ENCODE measurements at places on chromosomes 4 and X.

DNA sequence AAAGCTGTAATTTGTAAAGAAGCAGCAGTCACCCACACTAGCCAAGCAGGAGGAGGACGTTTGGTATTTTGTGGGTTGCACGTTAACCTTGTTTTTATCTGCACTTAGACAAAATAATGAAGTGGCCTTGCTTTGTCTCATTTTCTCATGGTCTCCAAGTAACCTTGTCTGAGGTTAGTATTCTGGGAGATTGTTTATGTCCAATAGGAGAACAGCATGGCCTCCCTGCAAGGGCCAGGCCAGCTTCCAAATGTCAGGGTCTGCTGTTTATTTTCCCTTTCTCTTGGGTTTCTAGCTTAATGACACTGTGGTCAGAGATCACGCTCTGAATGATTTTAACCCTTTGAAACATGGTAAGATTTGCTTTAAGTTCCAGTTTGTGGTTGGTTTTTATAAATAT, 29.9 kb downstream of the PNMA6E start:
- DNase-seq: no peak

GRCh38 chr4:83563998-83564397, 28.1 kb downstream of the GPAT3 start:
- no peak for DNase-seq

DNA sequence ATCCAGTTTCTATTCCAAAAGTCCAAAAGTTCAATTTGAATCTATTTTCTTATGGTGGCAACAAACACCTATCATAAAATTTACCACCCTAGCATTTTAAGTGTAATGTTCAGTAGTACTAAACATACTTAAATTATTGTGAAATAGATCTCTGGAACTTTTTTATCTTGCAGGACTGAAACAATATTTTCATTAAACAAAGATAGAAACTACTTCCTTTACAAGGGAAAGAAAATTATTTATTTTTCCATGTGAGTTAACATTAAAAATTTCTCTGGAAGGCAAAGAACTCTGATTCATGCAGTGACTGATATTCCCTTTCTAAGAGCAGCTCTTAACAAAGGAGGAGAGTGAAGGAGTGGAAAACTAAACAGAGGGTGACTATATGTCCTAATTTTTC, 40.2 kb downstream of the ADH7 start:
- no peak for DNase-seq

DNA sequence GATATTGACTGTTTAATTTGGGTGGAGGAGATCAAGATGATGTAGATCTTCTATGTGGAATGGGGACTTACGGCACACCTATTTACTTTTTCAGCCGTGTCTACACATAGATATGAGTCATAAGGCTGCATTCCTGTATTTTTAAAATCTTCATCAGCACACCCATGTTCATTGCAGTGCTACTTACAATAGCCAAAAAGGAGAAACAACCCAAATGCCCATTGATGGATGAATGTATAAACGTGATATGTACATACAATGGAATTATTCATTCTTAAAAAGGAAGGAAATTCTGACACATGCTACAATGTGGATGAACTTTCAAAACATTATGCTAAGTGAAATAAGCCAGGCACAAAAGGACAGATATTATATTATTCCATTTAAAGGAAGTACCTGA, 98.6 kb downstream of the AASDH start:
- no peak for DNase-seq

DNA sequence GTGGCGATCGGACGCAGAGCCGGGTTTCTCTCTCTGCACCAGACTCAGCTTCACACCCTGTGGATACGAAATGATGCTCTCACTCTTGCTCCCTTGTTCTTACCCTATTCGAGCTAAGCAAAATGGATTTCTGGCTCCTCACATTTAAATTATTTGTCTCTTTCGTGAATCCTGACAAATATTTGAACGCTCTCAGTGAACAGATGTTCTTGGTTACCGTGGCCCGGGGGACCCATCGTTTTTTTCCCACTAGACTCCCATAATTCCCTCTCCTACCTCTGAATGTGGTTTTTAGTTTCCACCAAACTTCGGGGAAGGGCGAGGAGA, 630 bp downstream of the SMARCA5 start:
- DNase-seq: no peak

DNA sequence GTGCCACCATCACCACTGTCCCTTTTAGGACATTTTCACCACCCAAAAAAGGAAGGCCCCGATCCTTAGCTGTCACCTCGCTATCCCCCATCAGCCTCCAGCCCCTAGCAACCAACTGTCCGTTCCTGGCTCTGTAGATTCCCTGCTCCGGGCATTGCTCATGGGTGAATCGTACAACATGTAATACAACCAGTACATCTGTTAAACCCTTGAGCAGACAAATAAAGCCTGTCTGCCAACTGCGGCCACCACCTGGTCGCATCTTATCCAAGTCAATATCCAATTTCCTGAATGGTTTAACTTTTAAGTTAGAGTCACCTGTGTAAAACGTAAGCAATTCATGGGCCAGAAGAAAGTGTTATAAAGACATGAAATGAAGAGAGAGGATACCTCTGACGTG, 251.9 kb downstream of the AFAP1 start:
- DNase-seq: no peak

- DNase-seq: no peak
Observed at GRCh38 chr4:139943277-139943676, 210.7 kb downstream of the MAML3 start.

DNA sequence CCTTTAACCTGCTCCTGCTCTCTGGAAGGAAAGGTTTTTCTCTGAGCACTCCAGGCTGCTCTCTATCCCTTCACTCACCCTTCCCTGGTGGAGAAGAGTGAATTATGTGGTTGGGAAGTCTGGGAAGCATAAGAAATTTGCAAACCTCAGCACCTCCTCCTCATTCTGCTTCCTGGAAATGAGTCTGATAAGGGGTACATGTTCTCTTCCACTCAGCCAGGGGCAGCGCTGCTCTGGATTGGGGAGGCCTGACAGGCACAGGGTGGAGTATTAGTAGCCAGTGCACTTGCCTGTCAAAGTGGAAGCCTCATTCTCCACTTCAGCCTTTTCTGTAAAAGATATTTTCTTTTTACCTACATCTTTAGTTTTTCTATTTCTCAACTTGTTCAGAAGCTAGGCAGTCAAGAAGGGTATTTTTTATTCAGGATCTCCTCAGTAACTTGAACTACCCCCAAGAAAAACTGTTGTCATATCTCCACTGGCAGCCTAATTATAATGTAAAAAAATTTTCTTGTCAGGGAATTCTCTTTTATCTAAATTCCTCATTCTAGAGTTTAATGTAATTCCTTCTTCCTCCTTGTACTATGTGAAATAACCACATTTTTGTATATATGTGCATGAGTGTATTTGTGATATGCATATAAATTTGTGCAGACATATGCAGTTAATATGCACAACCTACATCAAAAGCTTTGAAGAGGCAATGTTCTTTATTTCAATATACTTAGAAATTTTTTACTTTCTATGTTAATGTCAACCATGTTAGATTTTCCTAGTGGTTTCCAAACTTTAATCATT, 15.3 kb downstream of the ADAMTS3 start:
- no peak for DNase-seq

DNA sequence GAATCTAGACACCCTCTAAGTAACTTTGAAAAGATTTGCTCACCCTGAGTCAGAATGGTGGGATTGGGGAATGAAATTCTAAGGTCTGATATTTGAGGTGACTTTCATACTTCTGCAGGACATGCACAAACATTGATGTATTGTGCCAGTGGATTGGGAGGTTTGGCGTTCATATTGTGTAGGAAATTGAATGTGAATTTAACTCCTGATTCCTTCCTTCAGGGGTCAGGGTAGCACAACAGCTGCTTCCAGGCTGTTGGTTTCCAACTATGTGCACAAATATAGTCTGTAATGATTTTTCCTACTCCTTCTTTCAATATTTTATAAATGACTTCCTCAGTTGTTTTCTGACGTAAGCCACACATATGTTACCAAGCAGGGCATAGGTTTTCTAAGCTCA, 3.1 kb downstream of the IL1RAPL1 start:
- no peak for DNase-seq

GRCh38 chr4:104905546-104905945, 241.1 kb upstream of the TET2 start:
- no peak for DNase-seq

DNA sequence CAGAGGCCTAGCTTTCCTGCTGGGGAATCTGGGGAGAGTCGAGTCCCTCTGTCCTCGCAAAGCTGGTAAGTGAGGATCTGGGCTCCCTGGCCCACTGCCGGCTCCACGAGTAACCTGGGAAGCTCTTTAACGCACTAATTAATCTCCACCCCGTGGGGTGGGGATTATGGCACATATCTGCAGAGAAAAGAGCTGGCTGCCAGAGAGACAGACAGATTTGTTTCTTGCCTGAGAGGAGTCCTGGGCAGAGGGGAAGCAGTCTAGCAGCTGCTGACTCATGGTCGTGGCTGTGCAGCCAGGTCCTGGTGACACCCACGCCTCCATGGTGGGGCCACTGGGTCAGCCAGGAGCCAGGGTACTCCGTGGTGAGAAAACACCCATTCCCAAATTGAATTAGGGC, 14.0 kb downstream of the SORCS2 start:
- no peak for DNase-seq

DNA sequence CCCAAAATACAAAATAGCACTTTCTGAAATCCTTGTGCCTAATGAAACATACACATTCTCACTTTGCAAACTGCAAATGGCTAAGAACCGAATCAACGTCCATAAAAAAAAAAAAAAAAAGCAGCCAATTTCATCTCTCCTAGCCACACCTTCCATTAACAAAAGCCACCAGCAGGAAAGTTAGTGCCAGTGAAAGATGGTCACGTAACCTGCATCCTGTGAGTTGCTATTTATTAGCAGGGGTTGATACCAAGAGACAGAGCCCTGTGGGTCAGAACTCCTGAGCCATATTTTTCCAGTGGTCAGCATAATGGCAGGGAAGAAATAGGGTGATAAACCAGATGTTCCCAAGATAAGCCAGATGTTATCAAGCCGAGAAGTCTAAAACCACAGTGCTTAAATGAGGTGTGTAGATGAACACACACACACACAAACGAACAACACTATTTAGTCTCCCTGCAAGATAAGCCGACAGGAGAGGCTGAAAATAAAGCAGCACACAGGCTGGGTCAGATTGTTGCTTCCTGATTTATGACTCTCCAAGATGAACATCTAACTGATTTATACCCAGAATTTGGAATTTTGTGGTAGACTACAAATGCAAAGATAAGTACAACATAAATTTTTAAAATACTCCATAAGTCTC, 11.5 kb downstream of the PPARGC1A start:
- no peak for DNase-seq

- no peak for DNase-seq
Observed at GRCh38 chr4:187940299-187940698, 55.3 kb upstream of the ZFP42 start.

DNA sequence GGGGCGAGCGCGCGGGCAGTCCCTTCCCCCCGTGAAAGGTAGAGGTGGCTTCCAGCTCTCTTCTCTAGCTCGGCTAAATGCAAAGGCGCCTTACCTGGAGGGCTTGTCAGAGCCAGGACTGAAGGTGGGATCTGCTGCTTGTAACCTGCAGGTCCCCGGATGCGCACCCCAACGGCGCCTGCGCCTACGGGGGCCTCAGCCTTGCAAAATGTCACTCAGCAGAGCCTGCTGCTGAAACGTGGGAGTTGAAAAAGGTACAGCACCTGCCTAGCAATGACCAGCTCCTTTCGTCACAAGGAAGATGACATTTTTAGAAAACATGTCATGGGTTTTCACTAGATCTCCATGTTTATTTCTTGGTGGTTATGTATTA, 583 bp downstream of the ABHD18 start:
- no peak for DNase-seq

DNA sequence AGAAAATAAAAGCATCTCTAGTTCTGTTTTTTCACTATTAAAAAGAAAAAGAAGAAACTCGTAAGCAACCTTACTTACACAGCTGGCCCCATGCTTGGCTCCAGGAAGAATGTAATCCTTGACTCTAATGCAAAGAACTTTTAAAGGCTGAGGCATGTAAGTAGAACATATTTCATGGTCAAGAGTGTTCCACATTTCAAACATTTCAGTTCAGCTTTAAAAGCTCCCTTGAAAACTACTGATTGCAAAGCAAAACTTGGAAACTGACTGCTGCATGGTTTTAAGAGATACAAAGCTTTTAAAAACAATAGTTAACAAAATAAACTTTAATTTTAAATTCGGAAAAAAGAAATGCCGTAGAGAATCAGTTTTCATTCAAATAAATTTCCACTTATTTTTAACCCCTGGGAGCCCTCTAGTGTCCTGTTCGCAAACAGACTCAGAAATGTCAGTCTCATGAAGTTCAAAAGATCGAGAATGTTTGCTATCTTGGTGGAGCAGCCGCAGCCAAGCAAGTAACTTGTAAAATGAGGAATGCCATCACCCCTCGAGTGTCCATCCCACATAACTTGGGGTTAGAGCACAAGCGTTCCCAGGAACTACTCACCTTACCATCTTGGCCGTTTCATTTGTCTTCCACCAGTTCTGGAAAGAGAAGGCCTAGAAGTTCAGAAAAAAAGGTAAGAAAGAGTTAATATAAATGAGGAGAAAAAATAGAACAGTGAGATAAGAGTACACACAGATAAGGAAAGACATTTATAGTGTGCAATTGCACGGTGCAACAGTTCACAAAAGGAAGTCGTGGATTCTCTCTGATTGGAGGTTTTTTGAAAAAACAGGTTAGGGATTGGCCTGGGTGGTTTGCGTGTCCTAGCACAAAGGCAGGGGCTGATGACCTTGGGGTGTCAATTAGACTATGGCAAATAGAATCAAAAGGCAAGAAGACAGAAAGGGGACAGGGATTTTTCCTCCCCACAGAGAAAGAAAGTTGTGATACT, at the start of gene GASK1B:
Gene GASK1B (minus strand): TSS at position 765 of the 998 bp plus-strand sequence. CDS start 1,650 bp downstream, outside the sequence.
- DNase-seq: peak; percentile 26

DNA sequence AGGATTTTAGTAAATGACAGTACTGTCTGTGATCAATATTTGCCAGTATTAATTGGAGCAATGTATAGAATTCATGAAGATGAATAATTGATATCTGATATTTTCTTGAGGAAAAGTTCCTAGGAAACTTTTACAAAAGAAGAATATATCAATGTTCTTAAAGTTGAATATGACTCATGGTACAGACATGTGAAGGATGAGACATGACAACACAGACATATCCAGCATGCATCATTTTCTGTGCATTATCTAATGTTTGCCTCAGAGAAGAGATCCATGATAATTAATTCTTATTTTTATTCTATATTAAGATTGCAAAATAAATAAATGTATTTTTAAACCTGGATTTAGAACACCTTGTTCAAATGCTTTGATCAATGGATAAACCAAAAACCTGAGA, 452.9 kb upstream of the EPHA5 start:
- DNase-seq: no peak

DNA sequence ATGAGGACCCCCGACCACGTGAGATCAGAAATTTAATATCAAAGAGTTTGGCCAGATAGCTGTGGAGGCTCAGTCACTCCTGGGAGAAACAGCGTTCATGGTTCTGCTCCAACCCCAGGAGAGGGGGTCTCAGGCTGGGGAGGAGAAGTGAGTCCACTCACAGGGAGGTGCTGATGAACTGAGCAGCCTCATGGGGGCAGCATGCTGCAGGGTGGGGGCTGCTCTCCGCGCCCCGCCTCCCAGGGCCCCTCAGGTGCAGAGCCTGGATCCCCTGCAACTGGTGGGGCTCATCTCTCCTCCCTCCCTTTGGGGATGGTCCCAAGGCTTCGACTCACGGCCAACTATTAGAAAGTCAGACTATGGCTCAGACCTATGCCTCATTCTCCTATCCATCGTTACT, 26.6 kb upstream of the C4orf50 start:
- DNase-seq: no peak

Measured in AG04450 (cell line).